Neural progenitor cell (in vitro differentiated cells): ENCODE measurements at places on chromosomes 7 and 10. TPM values are rescaled to one million over a fixed set of nuclear protein-coding genes. Genes with fewer than 3 reads are reported as not detected.

HABP2 gene
- not detected in 2 replicates for total RNA-seq

ERLIN1 gene
- 31.2 and 35.7 TPM in 2 replicates for total RNA-seq

CYP2C8 gene
- 1.1 and 2.8 TPM in 2 replicates for total RNA-seq

SUFU gene
- 11.5 and 14.7 TPM in 2 replicates for total RNA-seq

NKX2-3 gene
- total RNA-seq = not detected in 2 replicates

NKX6-2 gene
- not detected in 2 replicates for total RNA-seq

CUX1 gene
- 49.1 and 66.4 TPM in 2 replicates for total RNA-seq

CDH23 gene
- 5.9 and 10.3 TPM in 2 replicates for total RNA-seq

WNT16 gene
- 0.03 TPM in 1 of 2 replicates, not detected in the other for total RNA-seq

PLXDC2 gene
- total RNA-seq = 30.1 and 44.2 TPM in 2 replicates

PILRA gene
- total RNA-seq = 0.68 and 6.7 TPM in 2 replicates

NEUROD6 gene
- not detected in 2 replicates for total RNA-seq

WEE2 gene
- total RNA-seq = 0.12 TPM in 1 of 2 replicates, not detected in the other

KBTBD2 gene
- 31.2 and 45.5 TPM in 2 replicates for total RNA-seq

- no peak for DNase-seq
These were observed 198.2 kb downstream of the EBF3 start for GRCh38 chr10:129765664-129766550.

- DNase-seq = no peak
These were observed 17.6 kb downstream of the ZDHHC6 start for GRCh38 chr10:112429147-112429546.

- DNase-seq = no peak
These were observed 11.8 kb downstream of the COG5 start for GRCh38 chr7:107551936-107552335.

DNA sequence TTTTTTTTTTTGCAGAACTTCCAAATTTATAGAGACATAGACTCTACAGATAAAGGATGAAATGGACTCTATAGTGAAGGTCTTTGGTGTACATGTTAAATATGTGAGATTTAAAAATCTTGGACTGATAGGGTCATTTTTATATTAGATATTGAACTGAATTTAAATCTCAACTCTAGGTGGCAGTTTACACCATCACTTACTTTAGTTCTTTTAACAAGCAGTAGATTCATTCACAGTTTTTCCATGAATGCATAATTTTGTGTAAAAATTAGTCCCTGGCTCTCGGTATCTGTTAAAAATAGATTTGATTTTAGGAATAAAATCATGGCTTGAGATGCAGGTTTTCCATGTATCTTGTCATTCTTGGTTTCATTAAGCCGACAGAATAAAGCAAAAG is 31.1 kb upstream of the SNX13 start:
- no peak for DNase-seq

DNA sequence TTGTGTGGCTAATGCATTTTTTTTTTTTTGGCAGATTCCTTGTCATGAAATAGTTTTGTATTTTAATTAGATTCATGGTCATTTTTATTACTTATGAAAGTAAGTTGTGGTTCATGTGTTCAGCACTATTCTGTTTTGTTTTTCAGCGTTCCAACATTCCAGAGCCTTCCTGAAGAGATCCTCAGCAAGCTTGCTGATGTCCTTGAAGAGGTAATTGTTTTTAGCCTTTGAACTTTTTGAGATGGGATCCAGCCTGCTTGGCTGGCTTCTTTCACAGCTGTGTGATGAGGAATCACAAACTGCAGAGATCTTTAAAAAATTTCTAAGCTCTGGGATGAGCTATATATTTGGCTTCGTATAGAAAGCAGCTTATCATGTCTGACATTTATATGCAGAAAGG is 208.0 kb upstream of the CSTF2T start:
- DNase-seq = no peak

DNA sequence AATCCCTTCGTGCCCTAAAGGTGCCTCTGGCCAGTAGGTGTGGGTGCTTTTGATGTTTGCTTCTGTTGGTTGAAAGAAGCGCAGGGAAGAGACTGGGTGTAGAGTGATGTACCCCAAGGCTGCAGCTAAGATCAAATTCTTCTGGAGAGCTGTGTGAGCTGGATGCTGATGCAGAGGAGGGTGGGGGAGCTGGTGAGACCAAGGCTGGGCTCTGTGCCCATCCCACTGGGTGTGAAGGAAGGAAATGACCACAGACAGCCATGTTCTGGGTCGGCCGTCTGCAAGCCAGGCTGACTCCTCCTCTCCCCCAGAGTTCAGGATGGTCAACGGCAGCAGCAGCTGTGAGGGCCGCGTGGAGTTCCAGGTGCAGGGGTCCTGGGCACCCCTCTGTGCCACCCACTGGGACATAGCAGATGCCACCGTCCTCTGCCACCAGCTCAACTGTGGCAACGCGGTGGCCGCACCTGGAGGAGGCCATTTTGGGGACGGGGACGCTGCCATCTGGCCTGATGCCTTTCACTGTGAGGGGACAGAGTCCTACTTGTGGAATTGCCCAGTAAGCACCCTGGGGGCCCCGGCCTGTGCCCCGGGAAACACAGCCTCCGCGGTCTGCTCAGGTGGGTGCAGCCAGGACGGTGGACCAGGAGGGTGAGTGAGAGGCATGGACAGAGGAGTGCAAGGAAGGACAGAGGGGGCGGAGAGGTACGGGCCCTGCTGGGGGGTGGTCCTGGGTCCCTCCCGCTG is 5.1 kb downstream of the SCART1 start:
- DNase-seq = no peak

- peak; percentile 83 for DNase-seq
These were observed 490 bp downstream of the CADPS2 start for GRCh38 chr7:122885583-122886356.

GRCh38 chr10:56934515-56934914 is 573.5 kb upstream of the ZWINT start:
- no peak for DNase-seq

- no peak for DNase-seq
These were observed 59.9 kb upstream of the AGBL3 start for GRCh38 chr7:134926396-134926795.

DNA sequence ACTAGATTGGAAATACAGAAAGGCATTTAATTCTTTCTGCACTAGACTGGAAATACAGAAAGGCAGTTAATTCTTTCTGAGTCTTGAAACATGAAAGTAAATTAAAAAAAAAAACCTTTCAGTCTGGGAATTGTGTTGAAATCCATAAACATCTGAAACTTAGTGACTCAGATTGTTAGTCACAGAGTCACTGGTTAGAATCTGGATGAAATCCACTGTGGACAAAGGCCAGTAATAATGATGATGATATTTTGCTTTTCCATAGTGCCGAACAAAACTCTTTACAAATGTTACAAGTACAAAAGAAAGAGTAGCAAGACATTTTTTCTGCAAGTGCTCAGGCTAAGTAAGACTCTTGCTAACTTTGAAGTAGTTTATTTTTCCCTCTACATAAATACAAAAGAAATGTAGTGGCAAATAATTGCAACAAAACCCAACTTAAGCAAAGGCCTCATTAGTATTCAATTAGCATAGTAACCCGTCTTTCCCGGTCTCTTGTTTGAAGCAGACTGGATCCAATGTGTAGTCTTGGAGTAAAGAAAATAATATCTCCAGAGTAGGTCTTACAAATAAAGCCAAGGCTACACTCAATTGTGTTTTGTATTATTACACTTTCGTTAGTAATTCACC is 5.8 kb upstream of the PRTFDC1 start:
- no peak for DNase-seq

- DNase-seq = no peak
These were observed 732.1 kb upstream of the C7orf33 start for GRCh38 chr7:147858421-147858820.

DNA sequence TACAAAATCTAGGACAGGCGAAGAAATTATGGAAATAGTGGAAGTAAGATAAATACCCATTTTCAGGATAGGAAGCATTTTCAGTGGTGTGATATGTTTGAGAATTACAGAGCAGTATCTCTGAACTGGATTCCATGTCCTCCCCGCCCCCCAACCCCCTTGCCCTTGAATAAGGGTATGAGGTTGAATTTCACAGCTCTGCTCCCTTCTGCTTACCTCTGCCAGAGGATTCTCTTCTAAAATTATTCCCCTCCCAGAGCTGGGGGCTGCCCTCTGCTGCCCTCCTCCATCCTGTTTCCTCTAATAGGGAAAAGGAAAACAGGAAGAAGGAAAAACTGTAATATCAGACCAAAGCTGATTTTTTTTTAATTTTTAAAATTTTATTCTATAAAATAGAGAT is 7.3 kb upstream of the CLCN1 start:
- no peak for DNase-seq

DNA sequence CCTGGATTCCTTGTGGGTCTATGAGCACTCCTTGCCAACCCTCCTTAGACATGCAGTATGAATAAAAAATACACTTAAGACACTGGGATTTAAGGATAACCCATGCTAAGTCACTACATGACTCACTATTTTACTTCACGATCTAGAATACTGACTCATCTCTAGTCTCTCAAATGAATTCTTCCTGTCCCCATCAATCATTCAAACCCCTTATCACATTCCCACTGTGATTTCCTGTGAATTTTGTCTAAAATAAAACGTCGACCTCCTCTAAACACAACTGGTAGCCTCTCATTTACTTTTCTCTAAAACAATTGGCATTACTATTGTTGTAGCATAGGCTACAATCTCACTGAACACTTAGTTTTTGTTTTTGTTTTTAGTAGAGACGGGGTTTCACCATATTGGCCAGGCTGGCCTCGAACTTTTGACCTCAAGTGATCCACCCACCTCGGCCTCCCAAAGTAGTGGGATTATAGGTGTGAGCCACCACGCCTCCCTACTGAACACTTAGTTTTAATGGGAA is 3.9 kb upstream of the IQUB start:
- no peak for DNase-seq

GRCh38 chr7:101633511-101633910 is 4.4 kb upstream of the MYL10 start:
- DNase-seq = no peak

GRCh38 chr10:100725071-100725471 is 20.3 kb upstream of the PAX2 start:
- no peak for DNase-seq

DNA sequence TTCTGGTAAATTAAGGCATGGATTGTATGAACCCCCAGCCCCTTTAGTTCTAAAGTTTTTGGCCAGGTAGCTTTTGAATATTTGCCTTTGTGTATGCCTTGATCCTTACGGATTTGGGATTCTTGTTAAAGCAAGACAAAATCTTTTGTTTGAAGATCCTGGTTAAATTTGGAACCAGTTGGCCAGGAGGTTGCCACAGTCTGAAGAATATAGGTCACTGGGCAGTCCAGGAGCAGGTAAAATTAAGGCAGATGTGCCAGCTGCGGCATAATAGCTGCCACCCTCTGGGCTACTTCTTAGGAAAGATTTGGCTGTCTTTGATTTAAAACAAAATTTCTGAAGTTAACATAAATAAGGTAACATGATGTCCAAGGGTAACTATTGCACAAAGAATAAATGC is 192.3 kb downstream of the SUGCT start:
- no peak for DNase-seq

DNA sequence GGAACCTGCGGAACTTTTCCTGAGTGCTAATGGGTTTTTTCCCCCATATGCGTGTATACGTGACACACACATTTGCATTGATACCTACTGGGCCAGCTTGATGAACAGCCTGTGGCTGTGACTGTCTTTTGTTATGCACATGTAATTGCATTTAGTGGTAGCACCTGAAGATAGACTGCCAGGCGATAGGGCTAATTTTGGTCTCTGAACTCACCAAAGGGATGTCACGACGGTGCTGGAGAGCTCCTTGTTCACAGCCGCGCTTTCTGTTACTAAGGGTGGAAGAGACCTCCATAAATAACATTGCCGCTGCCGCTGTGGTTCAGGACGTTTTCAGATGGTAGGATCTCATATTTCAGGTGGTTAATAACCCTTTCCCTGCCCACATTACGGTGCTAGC is 133.2 kb downstream of the CAMK1D start:
- peak; percentile 34 for DNase-seq

DNA sequence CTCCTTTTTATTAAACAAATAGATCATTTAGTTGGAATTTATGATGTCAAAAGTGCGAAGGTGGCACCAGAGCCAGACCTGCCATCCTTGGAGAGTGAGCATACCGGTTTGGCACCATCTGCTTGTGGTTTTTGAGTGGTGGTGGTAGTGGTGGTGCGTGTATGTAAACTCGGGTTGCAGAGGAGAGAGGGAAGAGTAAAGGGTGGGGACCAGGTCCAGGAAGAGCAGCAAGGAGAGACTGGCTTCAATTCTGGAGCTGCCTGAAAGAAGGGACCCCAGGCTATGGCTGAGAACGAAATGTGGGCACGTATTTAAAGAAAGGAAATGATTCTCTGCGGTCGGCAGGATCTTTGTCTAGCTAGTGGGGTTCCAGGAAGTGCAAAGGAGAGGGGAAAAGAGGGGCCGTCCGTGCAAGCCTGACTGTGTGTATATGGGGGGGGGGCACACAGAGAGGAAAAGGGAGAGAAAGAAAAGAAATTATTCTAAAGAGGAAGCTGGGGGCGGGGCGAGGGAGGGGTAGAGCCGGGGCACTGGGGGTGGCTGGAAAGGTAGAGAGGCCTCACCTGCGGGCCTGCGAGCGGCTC is 448 bp upstream of the GOLGA7B start:
- DNase-seq = no peak

DNA sequence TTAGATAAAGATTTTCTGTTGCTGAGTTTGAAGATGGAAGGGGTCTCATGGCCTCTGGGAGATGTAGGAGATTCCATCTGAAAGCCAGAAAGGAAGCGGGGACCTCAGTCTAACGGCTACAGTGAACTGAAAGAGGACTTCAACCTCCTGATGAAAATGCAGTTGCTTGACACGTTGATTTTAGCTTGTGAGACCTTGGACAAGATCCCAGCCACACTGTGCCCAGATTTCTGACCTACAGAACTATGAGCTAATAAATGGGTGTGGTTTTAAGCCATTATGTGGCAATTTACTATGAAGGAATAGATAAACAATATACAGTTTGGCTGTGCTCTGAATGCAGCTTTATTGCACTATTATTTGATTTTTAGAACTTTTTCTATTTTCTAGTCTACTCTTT is 342.3 kb upstream of the SEMA3D start:
- no peak for DNase-seq

- DNase-seq = no peak
These were observed 9.0 kb upstream of the CABCOCO1 start for GRCh38 chr10:61653699-61654098.
